ENCODE measurements at places on chromosomes 2 and 18.

DNA sequence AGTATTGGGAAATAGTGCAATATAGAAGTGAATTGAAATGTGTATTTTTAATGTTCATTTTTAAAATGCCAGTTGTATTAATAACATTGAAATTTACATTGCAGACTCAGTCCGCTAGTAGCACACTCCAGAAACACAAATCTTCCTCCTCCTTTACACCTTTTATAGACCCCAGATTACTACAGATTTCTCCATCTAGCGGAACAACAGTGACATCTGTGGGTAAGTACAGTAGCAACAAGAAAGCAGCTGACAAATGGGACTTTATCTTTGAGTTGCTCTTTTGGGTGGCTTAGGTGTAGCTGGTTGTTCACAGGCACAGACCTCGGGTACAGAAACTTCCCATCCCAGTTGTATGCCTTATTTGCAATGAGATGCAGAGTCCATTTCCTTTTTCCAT lies 118.2 kb upstream of the IL1R2 start:
- no peak for DNase-seq

DNA sequence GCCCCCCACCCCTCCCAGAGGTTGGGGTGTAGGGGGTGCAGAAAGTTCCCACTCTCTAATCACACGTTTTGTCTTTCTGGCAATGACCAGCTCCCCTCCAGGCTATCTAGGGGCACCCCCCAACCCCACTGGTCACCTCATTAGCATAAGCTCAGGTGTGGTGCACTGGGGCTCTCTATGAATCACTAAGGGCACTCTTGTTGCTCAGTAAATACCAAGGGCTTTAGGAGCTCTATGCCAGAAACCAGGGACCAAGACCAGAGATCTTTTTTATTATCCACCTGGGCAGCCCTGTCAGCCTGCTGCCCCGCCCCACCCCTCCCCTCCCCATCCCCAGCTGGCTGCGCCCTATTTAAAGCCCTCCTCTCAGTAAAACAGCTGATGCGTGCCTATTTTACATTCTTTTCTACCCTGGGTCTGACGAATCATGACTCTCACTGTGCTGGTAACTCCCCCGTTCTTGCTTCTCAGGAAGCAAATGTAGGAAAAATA lies 24.3 kb downstream of the NCK2 start:
- no peak for DNase-seq

GRCh38 chr2:176746411-176746810 lies 466.2 kb upstream of the HNRNPA3 start:
- no peak for DNase-seq

DNA sequence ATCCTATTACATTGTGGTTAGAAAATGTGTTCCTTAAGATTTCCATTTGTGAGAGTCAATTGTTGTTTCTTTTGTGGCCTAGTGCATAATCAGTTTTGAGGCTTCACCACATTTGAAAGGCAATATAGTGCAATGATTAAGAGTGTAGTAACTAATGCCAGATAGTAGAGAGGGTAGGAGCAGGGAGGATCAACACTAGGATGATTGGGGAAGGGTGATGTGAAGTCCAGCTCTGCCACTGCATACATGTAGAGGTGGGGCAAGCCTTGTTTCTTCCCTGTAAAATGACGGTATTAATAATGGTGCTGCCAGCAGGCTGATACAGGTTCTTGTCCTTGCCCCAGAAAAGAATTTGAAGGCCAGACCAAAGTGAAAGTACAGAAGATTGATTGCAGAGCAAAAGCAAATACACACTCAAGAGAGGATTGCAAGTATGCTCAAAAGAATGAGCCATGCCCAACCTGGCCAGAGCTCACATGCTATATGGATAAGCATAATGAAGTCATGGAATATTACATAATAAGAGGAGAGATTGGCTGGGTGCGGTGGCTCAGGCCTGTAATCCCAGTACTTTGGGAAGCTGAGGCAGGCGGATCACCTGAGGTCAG lies 8.0 kb downstream of the SP100 start:
- no peak for DNase-seq

GRCh38 chr2:147843864-147844696 lies 749 bp upstream of the ACVR2A start:
- DNase-seq = peak; percentile 79

- no peak for DNase-seq
These were observed 132.1 kb downstream of the COL6A3 start for GRCh38 chr2:237281836-237282306.

GRCh38 chr2:104430359-104430740 lies 423.6 kb upstream of the POU3F3 start:
- no peak for DNase-seq

DNA sequence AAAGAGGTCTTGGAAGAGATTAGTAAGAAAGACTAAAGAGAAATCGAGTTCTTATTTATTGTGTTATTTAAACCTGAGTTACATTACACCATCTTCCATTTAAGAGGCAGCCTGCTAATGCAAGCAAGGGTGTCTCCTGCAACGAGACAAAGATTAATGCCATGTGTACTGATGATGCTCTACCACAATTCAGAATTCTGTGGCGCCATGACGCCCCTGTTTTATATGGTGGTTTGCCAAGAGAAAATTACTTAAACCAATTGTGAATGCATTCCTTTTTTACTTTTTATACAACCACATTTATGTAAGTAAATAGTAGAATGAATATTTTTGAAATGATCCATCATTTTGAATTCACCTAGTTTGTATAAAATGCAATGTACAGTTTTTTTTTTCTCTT lies 356.1 kb upstream of the ZEB2 start:
- DNase-seq = no peak
